ENCODE measurements at places on chromosomes 6 and 20.

DNA sequence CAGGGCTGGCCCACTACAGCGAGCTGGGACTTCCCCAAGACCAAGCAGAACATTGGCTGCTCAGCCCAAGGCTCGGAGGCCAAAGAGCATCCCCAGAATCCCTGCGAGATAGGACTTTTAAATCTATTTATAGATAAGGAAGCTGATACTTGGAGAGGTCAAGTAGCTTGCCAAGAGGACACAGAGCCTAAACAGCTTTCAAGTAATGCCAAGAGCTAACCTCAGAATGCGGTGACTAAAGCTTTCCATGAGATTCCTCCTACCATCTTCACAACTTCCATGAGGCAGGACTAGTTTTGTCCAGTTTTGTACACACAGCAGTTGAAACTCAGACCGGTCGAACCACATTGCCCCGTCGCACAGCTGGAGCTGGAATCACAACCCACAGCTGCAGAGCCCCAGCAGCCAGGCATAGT, 168.1 kb upstream of the TOP1 start:
- no peak for DNase-seq

DNA sequence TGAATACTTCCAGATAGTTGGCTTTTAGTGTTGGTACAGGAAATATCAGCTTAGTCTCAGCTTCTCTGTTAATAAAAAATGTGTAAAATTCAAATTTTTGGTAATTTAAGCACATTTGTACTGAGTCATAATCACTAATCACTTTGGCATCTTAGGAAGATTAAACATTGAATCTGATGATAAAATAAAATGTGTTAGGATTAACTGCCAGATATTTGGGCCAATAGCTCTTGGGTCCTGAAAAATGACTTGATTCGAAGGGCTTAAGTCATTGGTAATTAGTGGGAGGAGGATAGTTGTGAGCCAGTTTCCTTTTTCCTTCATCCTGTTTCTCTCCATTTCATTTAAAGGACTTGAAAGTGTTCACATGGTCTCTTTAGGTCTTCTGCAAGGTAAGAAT, 426.1 kb downstream of the RFPL4B start:
- DNase-seq = no peak

DNA sequence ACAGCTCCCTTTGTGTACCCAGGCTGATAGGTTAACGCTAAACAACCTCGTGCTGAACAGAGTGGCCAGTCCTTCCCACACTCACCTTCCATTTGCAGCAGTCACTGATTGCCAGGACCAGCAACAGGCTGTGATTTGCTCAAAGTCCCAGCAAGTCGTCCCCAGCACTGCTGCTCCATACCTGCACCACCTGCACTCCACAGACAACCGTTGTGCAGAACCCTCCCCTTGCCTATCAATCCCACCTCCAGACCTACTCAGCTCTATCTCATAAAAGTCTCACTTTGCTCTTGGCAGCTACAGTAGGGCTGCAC, 43.1 kb upstream of the SCML4 start:
- DNase-seq = no peak

DNA sequence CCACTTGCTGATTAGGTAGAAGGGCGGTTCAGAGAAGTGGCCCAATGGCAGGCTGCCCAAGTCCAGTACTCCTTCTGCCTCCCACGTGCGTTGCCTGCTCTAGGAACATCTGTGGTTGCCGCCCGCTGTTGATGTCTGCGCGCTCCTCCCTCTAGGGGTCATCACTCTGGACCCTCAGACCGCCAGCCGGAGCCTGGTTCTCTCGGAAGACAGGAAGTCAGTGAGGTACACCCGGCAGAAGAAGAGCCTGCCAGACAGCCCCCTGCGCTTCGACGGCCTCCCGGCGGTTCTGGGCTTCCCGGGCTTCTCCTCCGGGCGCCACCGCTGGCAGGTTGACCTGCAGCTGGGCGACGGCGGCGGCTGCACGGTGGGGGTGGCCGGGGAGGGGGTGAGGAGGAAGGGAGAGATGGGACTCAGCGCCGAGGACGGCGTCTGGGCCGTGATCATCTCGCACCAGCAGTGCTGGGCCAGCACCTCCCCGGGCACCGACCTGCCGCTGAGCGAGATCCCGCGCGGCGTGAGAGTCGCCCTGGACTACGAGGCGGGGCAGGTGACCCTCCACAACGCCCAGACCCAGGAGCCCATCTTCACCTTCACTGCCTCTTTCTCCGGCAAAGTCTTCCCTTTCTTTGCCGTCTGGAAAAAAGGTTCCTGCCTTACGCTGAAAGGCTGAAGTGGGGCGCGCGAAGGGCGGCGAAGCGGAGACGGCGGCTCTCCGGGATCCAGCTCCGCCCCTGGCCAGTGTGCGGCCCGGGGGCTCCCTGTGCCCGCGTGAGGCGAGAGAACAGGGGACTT, 8.5 kb downstream of the TRIM15 start:
- peak; percentile 15 for DNase-seq

- no peak for DNase-seq
These were observed 29.3 kb downstream of the PPARD start for GRCh38 chr6:35371494-35372262.

DNA sequence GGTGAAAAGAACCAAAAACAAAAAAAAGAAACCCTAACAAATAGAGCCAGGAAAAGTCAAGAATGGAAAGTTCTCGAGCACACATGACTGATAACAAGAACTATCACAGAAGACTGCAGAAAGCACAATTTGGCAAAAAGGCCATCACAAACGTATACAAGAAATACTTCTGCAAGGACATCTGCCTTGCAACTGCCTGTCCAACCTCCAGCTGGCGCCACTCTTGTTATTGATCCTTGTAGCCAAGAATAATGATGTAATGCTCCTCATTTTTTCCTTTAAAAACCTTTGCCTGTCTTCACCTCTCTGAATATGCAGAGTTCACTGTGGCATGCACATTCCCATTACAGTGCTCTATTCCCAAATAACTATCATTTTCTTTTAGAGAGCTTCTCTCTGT, 87.9 kb upstream of the BMP5 start:
- DNase-seq = no peak
